ENCODE measurements at places on chromosomes 12 and 14.

DNA sequence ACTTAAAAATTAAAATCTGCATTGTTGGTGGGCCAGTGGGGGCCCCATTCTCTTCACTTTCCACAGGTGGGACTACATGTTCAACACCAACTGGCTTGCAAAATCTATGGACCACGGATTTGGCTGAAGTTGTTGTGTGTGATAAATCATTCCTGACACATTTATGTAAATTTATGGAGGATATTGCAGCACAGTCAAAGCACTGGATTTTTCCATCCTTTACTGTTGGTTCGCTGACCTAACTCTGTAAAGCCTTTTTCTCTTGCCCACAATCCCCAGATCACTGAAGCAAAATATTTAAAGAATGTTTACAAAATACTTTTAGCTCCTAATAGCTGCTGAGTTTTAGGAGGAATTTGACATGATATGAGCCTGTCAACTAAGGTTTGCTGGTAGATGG, 219.7 kb upstream of the PRICKLE1 start:
- no peak for DNase-seq

- DNase-seq = peak; percentile 61
Observed at GRCh38 chr14:34872822-34873588, 2.2 kb downstream of the BAZ1A start.

DNA sequence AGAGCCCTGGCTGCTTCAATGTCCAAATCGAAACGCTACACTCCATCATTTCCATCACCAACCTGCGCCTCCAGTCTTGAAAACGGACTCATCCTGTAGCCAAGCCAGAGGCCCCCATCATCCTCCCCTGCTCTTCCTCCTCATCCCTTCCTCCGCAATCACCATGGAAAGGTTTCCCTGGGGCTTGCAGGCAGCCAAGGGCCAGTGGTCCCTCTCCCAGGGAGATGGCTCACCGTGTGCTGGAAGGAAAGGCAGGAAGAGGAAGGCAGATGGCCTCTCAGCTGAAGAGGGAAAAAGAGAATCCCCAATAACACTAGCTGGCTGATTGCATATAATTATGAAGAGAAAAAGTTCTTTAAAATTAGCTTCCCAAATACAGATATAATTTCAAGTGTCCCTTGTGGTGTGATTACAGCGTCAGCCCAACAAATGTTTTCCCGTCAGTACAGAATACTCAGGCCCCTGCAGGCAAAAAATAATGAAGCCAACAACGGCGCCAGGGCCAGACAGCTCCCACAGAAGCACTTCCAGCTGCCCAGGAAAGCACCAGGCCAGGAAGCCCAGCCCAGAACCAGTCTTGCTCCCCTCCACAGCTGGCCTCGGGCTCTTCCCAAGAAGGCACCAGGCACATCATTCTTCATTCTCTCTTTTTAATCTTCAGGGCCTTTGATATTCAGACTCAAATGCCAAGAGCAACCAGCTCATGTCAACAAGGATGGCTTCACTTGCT, 24.7 kb downstream of the ITPK1 start:
- DNase-seq = peak; percentile 17

DNA sequence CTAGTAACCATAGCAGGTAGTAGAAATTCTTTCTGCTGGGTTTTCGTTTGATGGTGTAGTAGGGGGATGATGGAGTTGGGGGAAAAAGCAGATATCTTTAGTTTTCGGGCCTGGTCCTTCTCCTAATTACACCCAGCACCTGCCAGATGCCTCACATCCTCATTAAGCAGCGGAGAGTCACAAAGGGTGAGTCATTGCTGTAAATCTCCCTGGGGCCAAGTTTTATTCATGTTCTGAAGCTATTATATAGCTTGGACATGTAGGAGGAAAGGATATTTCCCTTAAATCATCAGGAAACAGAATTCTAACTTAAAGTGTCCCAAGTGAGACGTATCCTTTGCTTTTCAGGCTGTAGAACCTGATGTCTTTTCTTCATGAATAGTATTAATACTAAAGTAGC, 4.9 kb upstream of the NECAP1 start:
- no peak for DNase-seq

GRCh38 chr12:110343114-110343513, 60.4 kb downstream of the ANAPC7 start:
- DNase-seq = no peak

DNA sequence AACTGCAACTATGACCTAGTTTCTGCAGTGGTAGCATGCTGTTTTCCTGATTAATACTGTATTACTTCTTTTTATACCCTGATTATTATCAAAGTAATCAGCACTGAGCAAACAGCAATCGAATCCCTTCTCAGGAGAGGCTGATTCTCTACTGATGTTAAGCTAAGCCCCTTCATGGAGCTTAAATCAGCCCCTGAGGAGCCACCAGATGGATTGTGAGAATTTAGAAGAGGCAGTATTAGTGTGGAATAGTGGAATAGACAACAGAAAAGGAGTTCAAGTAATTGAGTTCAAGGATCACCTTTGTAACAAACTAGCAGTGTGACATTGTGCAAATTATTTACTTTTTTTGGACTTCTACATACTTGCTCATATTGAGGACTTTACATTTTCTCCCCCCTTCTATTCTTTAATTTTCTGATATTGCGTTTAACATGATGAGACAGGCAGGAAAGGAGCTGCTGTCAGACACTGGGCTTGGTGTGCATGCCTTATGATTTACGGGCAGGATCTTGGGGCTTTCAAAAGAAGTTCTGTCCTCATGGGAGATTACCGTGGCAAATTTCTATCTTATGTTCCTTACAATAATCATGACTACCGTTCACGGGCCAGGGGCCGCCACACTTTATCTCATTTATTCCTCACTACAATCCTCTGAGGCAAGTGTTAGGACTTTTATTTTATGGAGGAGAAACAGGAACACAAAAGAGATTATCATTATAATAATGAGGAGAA, 68.0 kb downstream of the PTPRR start:
- no peak for DNase-seq

DNA sequence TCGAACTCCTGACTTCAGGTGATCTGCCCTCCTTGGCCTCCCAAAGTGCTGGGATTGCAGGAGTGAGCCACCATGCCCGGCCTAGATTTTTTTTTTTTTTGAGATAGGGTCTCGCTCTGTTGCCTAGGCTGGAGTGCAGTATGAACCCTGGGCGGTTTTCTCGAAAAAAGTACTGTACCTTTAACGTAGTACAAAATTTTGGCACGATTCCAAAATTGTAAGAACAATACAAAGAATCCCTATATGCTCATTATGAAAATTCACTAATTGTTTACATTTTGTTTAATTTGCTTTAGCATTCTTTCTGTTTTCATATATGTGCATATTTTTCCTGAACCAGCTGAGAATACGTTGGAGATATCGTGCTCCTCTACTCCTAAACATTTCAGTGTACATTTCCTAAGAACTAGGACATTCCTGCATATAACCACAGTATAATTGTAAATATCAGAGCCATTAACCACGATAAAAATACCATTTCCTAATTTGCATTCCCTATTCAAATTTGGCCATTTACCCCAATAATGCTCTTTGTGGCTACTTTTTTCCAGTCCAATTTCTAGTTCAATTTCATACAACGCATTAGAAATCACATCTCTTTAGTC, 97.8 kb downstream of the RPS6KA5 start:
- DNase-seq = no peak

DNA sequence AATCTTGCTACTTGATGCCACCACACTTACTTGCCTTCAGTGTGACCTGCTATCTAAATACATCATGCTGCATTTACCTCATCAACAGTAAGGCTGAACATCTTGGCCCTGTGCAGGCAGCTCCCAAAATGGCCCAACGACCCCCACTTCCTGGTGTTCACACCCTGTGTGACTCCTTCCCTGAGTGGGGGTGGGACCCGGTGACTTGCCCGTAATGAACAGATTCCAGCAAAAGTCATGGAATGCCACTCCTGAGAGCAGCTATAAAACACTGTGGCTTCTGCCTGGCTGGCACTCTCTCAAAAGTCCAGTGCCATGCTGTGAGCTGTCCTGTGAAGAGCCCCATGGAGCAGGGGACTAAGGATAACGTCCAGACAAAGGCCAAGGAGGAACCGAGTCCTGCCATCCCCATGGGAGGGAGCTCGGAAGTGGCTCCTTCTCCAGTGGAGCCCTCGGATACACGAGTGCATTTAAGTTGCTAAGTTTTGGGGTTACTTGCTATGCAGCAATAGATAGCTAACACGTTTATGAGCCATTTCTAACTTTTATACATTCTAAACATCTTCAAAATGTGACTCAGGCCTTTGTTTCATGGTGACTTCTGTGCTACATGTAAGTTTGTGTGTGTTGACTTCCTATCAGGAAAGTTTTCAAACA, 33.0 kb downstream of the P2RX2 start:
- no peak for DNase-seq

- no peak for DNase-seq
Observed at GRCh38 chr12:33432992-33433391, 6.6 kb downstream of the SYT10 start.

DNA sequence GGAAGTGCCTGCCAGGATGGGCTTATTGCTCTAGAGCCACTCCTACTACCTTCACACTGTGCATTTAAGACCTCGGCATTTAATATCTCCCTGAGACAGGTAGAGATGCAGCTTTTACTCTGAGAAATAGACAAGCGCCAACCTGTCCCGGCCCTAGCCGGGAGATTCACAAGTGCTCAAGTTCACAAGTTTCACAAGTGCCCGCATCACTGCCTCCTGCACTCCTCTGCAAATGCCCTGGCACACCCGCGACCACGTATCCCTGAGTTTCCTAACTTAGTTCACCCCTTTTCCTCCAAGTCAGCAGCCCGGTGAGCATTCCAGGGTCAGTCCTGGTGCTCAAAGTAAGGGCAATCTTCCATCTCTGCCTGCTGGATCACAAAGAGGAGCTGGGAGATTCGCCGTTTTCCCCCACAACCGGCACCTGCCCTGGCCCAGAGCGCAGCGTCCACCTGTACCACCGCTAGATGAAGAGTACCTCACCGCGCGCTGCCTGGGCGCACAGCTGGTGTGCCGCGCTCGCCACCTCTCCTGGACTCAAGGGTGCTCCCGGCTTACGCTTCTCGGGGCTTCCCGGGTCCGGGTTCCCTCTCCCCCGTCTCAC, 5.0 kb upstream of the SLC38A4 start:
- DNase-seq = no peak

GRCh38 chr12:107451246-107451645, 234.4 kb upstream of the PWP1 start:
- DNase-seq = no peak

Data from COR-L47 (cell line).